ENCODE measurements at places on chromosomes 4 and X.

DNA sequence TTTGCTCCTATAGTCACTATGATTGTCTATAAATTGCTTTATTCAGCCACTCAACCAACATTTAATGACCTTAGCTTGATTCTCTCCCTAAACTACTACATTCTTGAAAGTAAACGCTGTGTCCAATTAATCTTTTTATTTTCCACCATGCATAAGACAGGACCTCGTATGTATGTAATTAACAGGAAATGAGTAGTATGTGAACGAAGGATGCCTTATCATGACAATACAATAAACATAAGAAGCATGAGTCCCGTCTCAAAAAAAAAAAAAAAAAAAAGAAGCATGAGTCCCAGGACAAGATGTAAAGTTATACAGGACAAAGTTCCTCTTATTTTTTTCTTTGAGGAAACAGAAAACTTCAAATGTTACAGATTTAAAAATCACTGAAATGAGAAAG, 92.5 kb downstream of the PPP3CA start:
- no peak for DNase-seq

GRCh38 chr4:57445686-57446085, 335.5 kb upstream of the IGFBP7 start:
- no peak for DNase-seq

DNA sequence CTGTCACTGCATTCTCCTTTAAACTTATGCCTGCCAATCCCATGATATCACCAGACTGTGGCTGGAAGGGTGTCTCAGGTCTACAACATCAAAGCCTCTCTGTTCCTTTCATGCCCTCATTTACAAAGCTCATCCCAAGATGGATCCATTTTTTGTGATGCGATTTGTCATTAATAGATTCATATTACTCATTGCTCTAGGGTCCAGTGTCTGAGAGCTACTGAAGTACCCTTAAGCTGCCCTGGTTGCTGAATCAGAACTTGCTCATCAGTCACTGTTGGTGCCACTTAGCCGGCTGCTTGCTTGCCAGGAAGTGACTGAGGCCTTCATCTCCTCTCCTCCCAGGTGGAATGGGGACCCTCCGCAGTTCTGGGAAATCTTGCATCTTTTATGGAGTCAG, 395.5 kb upstream of the BOD1L1 start:
- no peak for DNase-seq

DNA sequence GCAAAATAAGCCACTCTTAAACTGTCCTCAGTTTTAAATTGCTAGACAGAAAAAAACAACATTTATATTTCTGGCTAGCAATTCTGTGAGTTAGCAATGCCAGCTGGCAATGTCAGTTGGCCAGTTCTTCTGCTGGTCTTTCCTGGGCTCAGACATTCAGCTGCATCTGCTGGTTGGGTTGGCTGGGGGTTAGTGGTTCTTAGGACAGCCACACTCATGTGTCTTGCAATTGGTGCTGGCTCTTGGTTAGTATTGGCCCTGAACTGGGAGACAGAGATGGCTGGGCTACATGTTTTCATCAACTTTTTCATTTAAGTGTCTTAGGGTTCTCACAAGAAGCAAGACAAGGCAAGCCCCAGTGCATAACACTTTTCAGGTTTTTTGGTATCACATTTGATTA, 48.0 kb upstream of the PDLIM5 start:
- DNase-seq: no peak

GRCh38 chr4:136861091-136861490, 671.2 kb downstream of the PCDH18 start:
- DNase-seq: no peak

DNA sequence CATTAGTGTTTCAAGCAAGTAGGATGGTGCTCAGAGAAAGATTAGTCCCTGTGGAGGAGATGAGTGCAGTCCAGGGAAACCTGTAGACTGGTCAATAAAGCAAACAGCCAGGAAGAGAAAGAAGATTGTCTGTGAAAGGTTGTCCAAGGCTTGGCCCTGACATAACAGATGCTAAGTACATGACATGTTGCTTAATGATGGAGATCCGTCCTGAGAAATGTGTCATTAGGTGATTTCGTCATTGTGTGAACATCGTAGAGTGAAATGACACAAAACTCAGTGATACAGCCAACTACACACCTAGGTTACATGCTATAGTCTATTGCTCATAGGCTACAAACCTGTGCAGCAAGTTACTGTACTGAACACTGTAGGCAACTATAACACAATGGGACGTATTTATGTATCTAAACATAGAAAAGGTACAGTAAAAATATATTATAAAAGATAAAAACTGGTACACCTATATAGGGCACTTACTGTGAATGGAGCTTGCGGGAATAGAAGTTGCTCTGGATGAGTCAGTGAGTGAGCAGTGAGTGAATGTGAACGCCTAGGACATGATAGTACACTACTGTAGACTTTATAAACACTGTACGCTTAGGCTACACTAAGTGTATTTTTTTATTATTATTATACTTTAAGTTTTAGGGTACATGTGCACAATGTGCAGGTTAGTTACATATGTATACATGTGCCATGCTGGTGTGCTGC, 9.0 kb upstream of the PRSS48 start:
- DNase-seq: no peak

- DNase-seq: no peak
These were observed 73.8 kb upstream of the MXD4 start for GRCh38 chr4:2335729-2336101.

DNA sequence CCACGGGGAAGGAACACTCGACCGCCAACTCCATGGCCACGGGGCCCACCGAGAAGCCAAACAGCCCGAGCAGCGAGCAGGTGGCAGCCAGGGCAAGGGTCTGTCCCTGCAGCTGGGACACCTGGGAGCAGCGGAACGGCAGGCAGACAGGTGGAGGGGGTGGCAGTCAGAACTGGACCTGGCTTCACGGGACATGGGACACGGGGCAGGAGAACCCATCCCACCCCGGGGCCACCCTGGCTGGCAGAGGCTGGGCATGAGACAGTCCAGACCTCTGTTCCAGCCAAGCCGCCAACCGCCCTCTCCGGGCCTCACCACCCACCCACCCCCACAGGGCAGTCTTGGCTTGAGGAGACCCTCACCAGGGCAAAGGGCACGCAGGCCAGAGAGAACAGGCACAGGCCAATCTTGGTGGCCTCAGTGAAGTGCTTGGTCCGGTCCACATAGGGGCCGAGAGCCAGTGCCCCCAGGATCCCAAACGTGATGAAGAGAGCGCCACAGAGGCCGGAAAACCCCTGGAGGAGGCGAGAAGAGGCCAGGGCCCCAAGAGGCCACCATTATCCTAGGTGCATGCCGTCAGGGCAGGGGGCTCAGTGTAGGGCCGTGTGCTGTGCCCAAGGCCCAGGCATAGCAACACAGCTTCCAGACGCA, 5.6 kb downstream of the SLC49A3 start:
- DNase-seq: no peak

DNA sequence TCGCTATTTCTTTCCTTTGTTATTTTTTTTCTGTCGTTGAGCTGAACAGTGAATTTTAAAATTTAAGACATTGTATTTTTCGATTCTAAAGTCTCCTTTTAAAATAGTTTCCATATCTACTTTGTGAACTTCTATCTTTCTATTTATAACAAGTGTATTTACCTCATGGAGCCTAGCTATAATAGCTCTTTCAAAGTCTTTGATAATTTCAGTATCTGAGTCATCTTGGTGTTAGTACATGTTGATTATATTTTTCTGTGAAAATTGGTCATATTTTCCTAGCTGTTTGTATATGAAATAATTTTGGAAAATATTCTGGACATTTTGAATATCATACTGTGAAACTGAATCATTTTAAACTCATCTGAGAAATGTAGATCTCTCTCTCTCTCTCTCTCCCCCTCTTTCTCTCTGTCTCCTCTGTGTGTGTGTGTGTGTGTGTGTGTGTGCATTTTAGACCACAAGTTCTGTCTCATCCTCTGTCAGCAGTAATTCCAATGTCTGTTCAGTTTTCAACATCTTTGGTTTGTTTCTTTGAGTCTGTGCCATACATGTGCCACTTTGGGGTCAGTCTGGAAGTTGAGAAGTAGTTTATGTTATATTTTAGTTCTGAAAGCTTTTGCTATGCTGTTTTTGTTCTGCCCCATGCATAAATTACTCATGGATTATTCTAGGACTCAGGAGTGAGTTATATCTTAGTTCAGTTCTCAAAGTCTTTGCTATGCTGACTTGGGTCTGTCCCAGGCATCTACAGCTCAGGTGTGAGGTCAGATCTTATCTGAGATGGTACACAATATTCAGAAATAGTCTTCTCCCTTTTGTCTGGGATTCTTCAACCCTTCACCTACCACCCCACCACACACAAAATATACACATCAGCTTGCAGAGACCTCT, 366.4 kb upstream of the CASK start:
- no peak for DNase-seq

- DNase-seq: no peak
These were observed 186.5 kb upstream of the IL15 start for GRCh38 chr4:141449927-141450326.

- DNase-seq: no peak
These were observed 198.6 kb downstream of the ARHGAP24 start for GRCh38 chr4:85673540-85673939.

DNA sequence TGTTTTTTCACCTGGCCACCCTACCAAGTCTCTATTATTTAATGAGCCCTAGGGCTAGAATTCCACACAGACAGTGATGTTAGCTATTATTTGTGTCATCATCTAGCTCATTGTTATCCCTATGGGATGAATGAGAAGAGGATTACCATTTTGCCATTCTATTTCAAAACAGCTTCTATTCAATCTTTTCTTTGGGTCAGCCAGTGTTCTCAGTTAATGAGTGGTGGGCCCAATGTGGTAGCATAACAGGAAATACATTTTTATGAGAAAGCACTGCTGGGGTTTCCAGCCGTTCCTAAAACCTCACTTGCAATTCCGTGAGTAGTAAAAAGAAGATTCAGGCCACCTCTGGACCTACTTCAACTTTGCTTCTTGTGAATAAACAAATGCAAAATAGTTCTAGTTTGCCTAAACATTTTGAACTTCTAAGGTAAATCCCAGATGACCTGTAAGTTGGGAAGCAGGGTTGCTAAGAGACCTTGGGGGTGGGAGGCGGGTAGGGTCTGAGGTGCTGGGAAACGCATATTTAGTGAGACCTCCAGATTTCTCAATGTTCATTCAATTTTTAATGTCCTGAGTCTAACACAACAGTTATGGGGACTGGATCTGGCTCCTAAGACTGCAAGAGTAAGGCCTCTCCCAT, 24.8 kb upstream of the CYP2U1 start:
- DNase-seq: no peak

DNA sequence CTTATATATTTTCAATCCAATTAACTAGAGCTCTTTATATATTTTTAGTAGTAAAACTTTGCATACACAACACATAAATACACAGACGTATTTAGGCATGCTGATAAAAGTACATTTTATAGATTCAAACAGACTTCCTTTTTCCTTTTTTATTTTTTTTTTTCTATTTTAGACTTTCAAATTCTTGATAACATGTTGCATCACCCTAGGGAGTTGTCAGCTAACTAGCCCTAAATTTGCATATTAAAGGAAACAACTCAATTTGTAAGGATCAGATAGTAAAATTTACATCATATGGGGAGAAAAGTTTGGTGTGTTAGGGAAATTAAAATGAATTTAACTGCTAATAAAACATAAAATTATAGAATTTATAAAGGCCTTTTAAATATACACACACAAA, 47.4 kb upstream of the APOOL start:
- no peak for DNase-seq

GRCh38 chrX:69107231-69107739, 58.0 kb downstream of the PJA1 start:
- DNase-seq: no peak

GRCh38 chrX:153635788-153636668, 11.0 kb upstream of the DUSP9 start:
- no peak for DNase-seq

- no peak for DNase-seq
These were observed 61.1 kb upstream of the DCTD start for GRCh38 chr4:182978152-182978827.

DNA sequence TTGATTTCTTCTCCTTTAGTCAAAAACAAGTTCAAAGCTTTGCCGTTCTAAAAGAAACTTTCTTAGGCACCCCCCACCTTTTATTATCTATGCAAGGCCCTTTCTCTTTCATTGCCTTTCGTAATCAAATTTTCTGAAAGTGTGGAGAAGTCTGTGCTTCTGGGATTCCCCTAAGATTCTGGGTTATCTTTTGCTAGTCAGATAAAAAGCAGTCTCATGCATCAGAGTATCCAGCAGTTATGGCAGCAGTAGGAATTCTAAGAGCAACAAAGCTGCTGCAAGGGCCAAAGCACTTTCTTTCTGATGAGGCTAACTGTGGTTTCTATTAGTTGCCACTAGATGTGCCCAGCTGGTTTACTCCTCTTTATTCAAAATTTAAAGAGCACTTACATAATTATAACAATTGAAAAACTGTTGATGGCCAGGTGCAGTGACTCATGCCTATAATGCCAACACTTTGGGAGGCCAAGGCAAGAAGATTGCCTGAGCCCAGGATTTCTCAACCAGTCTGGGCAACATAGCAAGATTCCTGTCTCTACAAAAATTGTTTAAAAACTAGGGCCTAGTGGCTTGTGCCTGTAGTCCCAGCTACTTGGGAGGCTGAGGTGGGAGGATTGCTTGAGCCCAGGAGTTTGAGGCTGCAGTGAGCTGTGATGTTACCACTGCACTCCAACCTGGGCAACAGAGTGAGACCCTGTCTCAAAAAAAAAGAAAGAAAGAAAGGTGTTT, 296.2 kb downstream of the PAPSS1 start:
- no peak for DNase-seq

GRCh38 chr4:158704274-158704673, 18.9 kb downstream of the PPID start:
- no peak for DNase-seq

DNA sequence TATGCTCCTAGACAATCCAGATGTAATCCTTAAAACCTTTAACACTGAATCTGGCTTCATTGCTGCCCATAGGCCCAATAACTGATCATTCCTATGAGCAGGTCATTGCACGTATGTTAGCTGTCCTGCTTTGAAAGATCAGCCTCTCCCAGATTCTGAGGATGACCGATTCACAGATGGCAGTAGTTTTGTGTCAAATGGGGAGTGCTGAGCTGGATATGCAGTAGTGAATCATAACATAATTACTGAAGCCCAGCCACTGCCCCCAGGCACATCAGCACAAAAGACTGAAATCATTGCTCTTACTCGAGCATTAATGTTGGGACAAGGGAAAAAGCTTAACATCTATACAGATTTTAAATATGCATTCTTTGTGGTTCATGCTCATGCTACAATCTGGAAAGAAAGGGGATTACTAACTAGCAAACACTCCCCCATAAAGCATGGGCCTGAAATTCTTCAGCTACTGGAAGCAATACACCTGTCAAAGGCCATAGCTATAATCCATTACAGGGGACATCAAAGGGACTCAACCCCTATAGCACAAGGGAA, 16.4 kb upstream of the ZNF280C start:
- no peak for DNase-seq
